NCI-H2081 treated with DMSO at 0.1 percent for 48 hours (cell line): ENCODE measurements at places on chromosomes 2 and 18.

- DNase-seq: no peak
These were observed 491.4 kb upstream of the CRIM1 start for GRCh38 chr2:35864141-35864540.

DNA sequence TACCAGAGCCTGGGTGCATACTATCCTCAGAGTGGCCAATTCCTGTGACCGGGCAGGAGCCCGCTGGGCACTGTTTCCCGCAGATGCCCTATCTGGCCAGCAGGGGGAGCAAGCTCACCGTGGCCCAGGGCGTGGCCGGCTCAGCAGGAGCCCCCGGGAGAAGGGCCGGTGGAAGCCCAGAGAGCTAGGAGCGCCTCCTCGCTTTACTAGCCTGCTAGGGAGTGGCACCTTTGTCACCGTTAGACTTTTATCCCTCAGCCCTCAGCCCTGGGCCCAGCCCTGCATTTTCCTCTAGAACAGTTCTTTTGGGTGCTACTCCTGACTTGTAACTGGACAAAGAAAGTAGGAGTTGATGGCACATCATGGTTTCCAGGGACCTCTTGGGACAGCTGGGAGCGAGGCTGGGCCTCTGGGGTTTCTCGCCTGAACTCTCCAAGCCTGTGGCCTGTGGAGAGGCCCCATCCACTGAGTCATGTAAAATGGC is 24.0 kb downstream of the TMEM177 start:
- no peak for DNase-seq

GRCh38 chr2:142723236-142723635 is 154.2 kb upstream of the KYNU start:
- no peak for DNase-seq

- DNase-seq: no peak
These were observed 4.9 kb downstream of the MBOAT2 start for GRCh38 chr2:8998418-8999101.

- DNase-seq: peak; percentile 11
These were observed 142.0 kb downstream of the NR4A2 start for GRCh38 chr2:156190517-156190916.

DNA sequence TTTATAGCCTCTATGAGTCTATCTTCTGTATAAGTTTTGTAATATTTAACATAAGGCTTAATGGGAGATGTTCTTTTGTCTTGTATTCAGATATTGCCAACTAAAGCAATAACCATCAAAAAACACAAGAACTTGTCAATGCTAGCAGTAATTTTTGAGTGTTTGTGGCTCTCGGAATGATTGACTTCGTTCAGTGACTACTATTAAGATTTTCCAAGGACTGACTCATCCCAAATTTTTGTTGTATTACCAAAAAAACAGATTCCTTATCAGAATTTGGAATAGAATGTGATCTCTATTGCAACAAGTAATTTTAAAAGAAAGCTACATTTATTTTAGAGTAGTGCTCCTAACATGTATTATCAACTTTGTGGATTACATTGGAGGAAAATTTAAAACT is 8.1 kb downstream of the NABP1 start:
- no peak for DNase-seq

DNA sequence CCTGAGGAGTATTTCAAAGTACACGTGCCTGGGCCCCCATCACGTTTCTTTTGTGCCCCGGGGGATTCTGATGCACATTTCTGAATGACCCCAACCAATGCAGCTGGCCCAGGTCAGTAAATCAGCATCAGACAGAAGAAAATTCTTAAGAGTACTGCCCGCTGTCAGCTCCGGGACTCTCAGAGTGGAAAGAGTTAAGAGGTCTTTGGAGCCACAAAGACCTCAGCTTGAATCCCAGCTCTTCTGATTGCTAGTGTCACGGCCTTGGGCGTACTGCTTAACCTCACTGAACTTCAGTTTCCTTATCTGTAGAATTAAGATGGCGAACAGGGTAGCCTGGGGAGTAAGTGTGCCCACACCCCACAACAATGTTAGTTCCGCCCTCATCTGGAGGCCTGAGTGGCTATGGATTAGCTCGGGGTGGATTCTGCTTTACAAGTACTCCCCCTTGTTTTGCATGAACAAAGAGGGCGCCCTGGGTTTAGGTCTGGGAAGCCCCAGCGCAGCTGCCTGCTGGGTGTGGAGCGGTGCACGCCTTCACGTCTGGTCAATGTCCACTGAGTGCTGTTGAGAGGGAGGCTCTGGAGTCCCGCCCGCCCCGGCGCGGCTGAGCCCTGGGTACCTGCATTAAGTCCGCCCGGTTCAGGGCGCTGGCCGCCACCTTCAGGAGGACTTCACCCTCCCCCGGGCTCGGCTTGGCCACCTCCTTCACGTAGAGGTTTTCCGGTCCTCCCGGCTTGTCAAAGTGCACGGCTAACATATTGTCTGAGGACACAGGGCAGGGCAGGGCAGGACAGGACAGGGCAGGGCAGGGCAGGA is 858 bp downstream of the TP53I3 start:
- peak; percentile 48 for DNase-seq

DNA sequence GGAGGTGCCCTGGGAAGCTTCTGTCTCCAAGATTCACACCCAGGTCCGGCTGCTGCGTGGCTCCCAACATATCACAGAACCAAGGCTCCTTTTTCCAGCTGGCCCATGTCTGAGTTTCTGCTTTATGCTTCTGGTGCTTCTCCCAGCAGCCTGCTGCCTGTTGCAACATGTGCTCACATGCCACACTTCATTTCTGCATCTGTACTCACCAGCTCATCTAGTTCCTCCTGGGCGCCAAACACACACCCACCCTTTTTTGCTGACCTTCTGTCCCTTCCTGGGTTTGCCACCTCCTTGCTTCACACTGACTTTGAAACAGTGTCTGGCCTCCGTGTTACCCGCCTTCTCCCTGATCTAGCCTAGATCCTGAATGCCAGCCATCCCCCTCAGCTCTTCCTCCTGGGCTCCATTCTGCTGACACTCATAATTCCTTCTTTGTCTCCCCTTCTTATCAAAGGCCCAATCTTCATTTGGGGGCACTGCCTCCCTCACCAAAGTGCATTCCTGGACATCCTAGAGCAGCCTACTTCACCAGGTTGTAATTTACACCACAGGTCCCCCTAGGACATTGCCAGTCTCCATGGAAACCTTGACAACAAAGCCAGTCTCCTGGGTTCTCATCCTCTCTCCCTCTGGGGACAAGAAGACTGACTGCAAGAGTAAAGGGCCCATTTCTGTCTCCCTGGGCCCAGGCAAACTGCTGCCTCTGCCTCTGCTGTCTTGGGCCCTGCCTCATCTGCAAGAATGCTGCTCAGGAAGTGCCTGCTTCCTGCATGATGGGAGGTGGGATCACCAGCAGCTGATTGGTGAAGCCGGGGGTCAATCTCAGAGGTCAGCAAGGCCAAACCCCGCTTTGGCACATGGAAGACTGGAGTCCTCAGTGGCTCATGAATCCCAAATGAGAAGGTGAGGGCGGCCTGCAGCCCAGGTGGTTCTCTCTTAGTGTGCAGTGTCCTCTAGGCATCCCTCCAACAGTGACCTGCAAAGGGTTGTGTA is 13.9 kb upstream of the PROM2 start:
- DNase-seq: no peak

GRCh38 chr18:23281626-23282436 is 146.5 kb downstream of the CABLES1 start:
- DNase-seq: no peak

DNA sequence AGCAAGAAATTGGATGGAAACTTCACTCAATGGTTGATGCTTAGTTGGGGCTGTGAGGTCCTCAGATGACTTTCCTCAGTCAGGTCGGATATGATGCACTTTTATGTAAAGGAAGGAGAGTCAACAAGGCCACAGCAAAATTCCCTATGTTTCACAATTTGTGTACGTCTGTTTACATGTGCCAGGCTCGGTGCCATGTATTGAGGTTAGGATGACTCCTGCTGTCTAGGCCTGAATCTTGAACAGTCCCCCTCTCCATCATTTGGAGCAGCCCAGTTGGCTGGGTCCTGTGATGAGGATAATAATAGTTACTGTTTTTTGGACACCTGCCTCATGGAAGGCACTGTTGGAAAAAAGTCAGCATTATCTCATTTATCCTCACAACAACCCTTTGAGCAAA is 43.1 kb downstream of the VSNL1 start:
- no peak for DNase-seq

- no peak for DNase-seq
These were observed 871.8 kb downstream of the SLC4A3 start for GRCh38 chr2:220499225-220499624.

- DNase-seq: no peak
These were observed 23.3 kb upstream of the ST3GAL5 start for GRCh38 chr2:85911814-85912692.

- no peak for DNase-seq
These were observed 51.6 kb upstream of the ACTR3 start for GRCh38 chr2:113838277-113838676.

DNA sequence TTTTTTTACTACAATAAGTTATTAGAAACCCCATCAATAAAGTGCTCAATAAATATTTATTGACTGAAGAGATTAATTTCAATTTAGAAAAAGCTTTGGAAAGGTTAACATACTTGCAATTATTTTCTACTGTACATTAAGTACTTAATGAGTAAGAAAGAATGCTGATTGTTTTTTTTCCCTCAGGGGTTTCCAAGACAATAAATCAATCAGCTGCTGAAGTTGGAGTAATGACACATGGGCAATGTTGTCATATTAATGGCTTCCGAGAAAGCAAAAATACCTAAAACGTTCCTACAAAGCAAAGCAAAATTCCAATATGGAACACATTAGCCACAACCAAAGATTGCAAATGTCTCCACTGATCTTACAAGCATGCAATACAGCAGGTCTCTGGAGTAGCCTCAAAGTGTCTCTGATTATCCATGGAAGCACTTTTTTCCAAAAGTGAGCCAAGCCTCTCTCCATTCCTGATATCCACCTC is 66.7 kb downstream of the ZC3H6 start:
- DNase-seq: no peak

DNA sequence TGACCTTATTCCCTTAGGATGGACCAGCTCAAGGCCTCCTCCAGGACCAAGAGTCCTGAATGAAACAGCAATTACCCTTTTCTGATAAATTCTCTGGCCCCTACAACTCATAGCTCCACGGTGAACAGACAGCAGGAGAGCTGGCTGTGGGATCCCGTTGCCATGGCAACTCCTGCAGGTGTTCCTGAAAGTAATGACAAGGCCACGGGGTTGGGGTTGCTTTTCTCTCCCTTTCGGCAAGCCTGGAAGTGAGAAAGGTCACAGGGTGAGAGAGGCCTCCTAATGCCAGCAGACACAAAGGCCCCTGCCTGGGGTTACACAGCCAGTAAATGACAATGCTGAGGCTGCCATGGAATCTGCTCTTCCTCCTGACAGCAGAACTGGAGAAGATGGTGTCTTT is 403.0 kb downstream of the NBAS start:
- no peak for DNase-seq

DNA sequence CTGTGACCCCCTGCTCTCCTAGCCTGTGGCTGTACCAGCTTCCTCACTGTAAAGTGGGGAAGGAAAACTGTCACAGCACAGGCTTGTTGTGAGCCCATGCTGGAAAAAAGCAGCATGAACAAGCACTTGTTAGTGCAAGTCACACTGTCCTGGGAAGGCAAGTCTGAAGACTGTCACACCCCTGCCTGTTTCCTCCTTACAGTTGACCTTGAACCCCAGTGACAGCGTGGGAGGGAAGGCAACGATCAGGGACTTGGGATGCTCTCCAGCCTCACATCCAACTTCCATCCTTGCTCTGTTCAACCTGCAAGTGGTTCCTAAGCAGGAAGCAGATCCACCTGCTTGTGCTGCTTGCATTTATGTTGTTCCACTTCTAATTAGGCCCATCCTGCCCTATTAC is 311.3 kb upstream of the KLHL29 start:
- DNase-seq: no peak

DNA sequence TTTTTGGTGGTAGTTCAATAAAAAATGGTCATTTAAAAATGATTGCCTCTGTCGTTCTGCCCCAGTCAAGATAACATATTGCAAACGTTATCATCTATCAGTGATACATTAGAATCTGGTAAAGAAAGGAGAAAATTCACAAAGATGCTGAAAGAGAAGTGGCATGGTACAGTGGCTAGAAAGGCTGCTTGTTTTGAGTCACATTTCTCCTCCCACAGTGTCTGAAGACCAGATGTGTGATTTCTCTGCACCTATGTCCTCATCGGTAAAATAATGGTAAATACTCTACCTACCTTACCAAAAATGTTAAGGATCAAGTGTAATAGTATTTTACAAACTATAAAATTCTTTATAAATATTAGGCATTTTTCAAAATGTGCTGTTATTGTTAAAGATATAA is 76.1 kb upstream of the NOSTRIN start:
- DNase-seq: no peak

DNA sequence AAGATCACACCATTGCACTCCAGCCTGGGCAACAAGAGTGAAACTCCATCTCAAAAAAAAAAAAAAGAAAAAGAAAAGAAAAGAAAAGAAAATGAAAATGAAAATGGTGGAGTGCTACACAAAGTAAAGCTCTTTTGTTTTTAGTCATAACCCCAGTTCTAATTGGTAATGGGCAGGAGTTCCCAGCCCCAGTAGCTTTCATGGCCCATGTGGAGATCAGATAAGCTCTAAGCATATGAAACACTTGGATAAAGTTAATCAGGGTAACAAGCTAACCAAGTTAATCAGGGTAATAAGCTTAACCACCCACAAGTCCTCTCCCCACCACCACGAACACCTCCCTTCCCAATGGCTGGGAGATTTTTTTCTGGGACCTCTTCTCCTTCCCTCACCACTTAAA is 240.8 kb downstream of the BCL11A start:
- no peak for DNase-seq
